Left lung (tissue), 14 donors: ENCODE measurements at places on chromosomes 11 and 22.

GRCh38 chr11:67287355-67288197, 1.5 kb upstream of the ANKRD13D start:
- DNase-seq: no peak

DNA sequence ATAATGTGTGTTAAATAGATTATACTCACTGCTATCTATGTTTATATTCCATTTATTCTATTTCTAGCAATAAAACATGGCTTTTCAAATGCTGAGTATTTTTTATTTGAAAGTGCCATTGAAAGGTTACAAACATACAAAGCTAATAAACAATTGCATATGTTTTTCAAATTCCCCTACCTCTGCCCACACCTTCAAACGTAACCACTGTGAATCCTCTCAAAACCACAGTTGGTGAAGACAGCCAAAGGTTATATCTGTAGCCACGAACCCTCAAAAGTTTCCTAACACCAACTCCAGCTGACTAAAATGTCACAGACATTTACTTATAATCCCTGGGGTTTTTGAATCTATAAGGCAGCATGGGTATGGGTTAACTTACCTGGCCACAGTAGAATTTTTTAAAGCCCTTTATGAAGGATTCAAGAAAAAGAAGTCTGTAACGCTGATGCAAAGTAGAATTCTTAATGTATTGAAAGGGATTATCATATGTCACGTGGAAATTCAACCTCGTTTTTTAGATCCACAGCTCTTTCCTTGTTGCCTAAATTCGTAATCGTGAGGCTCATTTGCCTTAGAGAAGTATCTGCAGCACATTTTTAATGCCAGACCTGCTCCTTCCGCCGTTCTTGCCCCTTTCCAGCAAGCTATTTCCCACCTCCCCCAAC, 122.5 kb upstream of the ZC3H12C start:
- no peak for DNase-seq

- no peak for DNase-seq
Observed at GRCh38 chr11:65425105-65425970, 2.7 kb downstream of the NEAT1 start.

- DNase-seq: no peak
Observed at GRCh38 chr11:79028225-79028624, 412.6 kb downstream of the TENM4 start.

GRCh38 chr11:2251138-2251537, 19.2 kb downstream of the ASCL2 start:
- no peak for DNase-seq

- DNase-seq: no peak
Observed at GRCh38 chr11:72773291-72773690, 20.6 kb downstream of the STARD10 start.

- no peak for DNase-seq
Observed at GRCh38 chr22:26777156-26777801, 119.9 kb downstream of the MIAT start.

DNA sequence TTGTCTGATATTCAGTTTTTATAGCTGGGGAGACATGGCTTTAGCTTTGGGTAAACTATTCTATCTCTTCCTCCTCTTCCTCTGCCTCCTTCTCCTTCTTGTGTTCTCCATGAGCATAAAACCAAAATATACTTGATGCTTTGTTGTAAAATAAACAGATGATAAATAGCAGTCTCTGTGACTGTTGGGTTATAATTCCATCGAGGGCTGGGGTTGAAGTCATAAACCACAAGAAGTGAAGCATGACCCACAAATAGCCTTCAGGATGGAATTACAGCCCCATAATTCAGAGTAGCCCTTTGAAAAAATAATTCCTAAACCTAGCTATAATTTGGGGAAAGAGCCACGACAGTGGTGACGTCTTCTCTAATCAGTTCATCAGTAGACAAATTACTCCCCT, 177.7 kb downstream of the SNX19 start:
- no peak for DNase-seq

DNA sequence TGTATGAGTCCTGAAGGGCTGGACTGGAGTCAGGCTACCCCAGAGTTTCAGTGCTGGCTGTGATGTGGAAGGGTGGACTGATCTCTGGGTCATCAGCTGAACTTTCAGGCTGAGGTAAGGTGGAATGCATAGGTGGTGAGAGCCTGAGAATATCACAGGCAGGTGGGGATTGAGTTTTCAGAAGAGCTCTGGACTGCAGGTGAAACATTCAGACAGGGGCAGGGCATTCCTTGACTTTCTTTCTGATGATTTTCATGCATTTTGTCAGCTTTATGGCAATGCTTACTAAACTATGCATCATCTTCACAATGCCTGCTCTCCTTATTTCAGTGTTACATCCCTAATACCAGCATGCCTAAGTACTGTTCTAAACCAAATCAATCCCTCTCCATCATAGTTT, 755.0 kb downstream of the KCNA4 start:
- no peak for DNase-seq
